ENCODE measurements at places on chromosomes 2 and 18.

- DNase-seq: no peak
Observed at GRCh38 chr2:206983161-206983859, 44.0 kb downstream of the CPO start.

- DNase-seq: no peak
Observed at GRCh38 chr2:135904341-135904989, 28.2 kb upstream of the MCM6 start.

DNA sequence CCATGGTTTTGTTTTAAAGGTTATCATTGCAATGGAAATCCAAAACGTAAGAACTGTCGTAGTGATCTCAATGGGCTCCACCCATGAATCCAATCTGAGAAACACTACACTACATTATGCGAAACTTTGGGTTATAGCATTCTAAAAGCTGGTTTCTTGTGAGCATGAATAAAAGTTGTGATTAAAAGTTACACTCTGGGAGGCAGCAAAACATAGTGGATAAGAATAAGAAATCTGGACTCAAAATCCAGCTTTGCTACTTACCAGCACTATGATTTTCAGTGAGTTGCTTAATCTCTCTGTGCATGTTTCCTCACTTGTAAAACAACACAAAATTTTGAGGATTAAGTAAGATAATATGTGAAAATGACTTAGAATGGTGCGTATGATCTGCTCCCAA, 25.7 kb upstream of the THOC1 start:
- DNase-seq: no peak

GRCh38 chr2:65728477-65729180, 296.2 kb upstream of the SPRED2 start:
- DNase-seq: no peak

DNA sequence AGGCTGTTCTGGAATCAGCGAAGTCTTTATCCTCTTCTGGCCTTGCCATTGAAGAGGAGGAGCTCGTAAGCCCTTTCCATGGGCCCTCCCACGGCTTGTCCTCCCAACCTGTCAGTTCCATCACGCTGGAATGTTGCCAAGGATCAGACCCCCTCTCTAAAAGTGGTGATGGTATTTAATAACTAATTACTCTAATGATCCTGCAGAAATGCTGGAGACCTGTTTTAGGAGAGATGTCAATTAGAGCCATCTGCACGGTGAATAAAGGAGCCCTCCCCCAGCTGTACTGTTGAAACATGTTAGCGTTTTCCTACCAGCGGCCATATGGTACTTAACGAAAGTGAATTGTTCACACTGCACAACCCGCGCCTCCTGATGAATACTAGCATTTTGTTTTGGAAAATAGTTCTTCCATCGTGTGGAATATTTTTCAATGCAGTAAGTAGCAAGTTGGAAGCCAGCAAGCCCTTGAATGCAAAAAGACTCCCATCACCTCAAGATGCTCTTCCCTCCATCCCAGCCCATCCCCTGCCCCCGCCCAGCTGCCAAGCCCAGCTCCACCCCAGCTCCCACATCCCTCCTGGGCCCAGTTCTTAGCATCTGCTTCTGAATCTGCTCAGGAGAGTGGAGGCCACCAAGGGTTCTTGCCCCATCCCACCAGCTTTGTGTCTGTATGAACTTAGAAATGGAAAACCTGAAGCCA, 145.4 kb downstream of the KLHL29 start:
- DNase-seq: no peak

- DNase-seq: no peak
Observed at GRCh38 chr2:173002751-173003541, 72.7 kb upstream of the MAP3K20 start.
